Esophagus mucosa (tissue), 1 donor: ENCODE measurements at places on chromosomes 3 and 15. TPM values are rescaled to one million over a fixed set of nuclear protein-coding genes. Genes with fewer than 3 reads are reported as not detected.

Gene SOX14
- not detected for total RNA-seq

Gene GPR62
- not detected for total RNA-seq

Gene GCSAM
- total RNA-seq: 1.1 TPM

Gene FGD5
- total RNA-seq: 2.5 TPM

Gene FBXO40
- total RNA-seq: not detected

Gene TSC22D2
- 28.1 TPM for total RNA-seq

Gene ST3GAL6
- 1.1 TPM for total RNA-seq

Gene SEMA3F
- total RNA-seq: 72.7 TPM

Gene TTC21A
- 2.3 TPM for total RNA-seq

Gene STRIT1
- total RNA-seq: not detected

Gene CPOX
- 15.4 TPM for total RNA-seq

Gene KLHL40
- total RNA-seq: not detected

Gene FAM107A
- 4.1 TPM for total RNA-seq

Gene CAPN3
- 4.5 TPM for total RNA-seq

Gene SLC24A1
- total RNA-seq: 7.1 TPM

Gene GP5
- total RNA-seq: 0.08 TPM

Gene CCR8
- 0.16 TPM for total RNA-seq

Gene RBPMS2
- 0.48 TPM for total RNA-seq

Gene SI
- total RNA-seq: not detected

Gene ADGRG7
- total RNA-seq: not detected

Gene ITGA11
- 0.48 TPM for total RNA-seq
